ENCODE measurements at places on chromosomes 12 and 14.

- DNase-seq: peak; percentile 65
- no peaks in the 10 kb centered on the region for H3K27me3 ChIP-seq
Observed at GRCh38 chr14:54818201-54819133, 84.2 kb downstream of the GCH1 start.

DNA sequence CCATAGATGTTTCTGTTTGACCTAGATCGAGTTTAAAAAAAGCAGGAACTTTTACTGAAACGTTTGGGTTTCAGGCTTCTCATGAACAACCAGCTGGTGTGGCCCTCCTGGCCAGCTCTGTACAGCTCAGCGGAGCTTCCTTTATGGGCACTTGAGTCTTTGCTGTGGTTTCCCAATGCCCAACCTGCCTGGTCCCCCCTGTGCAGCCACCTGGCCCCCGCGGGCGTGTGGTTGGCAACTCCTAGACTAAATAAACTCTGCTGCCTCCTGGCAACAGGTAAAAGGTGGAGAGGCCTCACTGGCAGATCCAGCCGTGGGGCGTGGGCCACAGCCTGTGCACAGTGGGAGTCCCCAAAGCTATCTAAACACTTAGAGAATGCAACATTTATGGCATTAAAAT, 38.7 kb downstream of the ADGRD1 start:
- no peak overlapping the region for H3K27ac ChIP-seq
- no peak for DNase-seq
- no peak overlapping the region for H3K4me3 ChIP-seq

DNA sequence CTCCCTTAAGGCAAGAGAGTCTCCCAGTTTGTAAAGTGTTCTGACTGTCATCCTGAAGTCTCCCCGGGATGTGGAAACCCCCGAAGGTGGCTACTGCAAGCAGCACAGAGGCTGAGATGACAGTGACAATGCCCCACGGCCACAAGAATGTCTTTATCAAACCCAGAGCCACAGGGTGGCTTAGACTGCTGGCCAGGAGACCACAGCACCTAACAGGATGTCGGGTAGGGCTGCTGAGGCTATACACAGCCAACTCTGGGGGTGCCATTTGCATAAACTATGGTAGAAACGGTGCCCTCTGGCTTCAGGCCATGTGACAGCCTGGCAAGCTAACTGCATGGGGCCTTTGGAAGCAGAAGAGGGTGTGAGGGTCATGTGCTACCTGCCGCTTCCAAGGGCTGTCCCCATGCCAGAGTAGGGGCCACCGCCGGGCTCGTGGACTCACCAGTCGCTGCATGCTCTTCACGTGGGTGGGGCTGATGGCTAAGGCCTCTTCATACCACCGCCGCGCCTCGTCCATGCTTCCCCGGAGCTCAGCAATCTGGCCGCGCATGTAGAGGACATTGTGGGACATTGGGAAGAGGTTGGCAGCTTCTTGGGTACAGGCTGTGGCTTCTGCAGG, 180.9 kb downstream of the CALM1 start:
- no peak overlapping the region for H3K27ac ChIP-seq
- H3K27me3 ChIP-seq: no peaks in the 10 kb centered on the region
- DNase-seq: peak; percentile 62
- no peak overlapping the region for H3K4me3 ChIP-seq
- H3K4me1 ChIP-seq: no peaks in the 10 kb centered on the region
- H3K36me3 ChIP-seq: peaks cover 19% of the 10 kb centered on the region

DNA sequence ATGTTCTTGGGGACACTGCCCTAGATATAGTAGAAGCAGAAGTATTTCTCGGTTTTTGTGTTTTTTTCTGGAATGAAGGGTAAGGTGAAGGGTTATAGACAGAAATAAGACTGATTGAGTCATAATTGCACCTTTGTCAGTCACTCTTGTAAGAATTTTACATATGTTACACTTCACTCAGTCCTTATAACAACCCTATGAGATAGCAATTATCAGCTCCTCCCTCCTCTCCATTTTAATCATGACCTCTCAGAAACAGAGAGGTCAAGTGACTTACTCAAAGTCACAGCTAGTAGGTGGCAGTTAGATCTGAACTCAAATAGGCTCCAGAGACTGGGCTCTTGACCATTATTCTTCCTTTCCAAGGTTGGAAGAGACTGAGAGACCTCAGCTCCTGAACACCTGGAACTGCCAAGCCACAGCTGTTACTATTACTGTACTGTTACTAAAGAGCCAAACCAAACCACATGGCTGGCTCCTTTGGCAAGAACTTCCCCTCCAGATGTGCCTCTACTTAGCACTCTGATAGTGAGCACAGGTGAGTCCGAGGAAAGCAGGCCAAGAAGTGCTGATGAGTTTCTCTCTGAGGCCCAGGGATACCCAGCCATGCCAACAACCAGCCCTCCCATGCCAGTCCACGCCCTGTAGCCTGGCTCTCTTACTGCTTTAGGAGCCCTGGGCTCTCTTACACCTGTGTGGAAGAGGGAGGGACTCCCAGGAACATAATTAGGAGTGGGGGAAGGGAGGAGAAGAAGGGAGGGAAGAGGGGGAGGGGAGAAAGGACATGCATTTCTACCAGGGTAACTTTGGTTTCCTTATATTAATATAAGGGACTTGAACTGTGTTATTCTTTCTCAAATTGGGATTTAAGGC, 121.3 kb downstream of the CRADD start:
- H3K4me3 ChIP-seq: no peak overlapping the region
- H3K27ac ChIP-seq: no peak overlapping the region
- peaks cover 13% of the 10 kb centered on the region for H3K4me1 ChIP-seq
- H3K27me3 ChIP-seq: no peaks in the 10 kb centered on the region
- DNase-seq: no peak

DNA sequence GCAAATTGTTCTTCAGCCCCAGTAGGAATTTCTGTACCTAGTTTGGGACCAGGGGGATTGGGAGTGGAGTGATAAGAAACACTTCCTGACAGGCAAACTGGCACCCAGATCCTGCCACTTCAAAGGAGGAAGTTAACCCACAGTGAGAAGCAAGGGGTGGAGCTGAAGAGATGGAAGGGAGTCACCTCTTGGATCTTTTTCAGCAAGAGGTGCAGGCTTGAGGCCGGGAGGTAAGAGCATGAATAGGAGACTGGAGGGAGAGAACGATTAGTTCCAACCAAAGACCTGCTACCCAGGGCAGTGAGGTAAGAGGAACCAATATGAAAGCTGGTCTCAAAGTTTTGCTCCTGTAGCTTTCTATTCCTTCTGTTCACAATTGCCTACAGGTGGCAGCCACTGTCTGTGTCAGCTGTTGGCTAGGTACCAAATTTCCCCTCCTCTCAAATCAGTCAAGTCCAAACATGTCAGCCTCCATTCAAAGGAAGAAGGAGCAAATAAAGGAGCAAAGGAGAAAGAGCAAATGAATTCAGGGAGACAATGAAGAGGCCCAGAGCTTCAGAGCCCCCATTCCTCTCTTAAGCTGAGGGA, 14.9 kb upstream of the TAC3 start:
- H3K4me1 ChIP-seq: no peaks in the 10 kb centered on the region
- no peak for DNase-seq

DNA sequence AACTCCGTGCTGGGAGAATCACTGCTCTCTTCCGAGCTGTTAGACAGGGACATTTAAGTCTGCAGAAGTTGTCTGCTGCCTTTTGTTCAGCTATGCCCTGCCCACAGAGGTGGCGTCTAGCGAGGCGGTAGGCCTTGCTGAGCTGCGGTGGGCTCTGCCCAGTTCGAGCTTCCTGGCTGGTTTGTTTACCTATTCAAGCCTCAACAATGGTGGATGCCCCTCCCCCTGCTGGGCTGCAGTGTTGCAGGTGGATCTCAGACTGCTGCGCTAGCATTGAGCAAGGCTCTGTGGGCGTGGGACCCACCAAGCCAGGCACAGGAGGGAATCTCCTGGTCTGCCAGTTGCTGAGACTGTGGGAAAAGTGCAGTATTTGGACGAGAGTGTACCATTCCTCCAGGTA, 43.7 kb downstream of the GPR137C start:
- no peak overlapping the region for H3K4me3 ChIP-seq
- H3K27me3 ChIP-seq: no peaks in the 10 kb centered on the region
- no peak overlapping the region for H3K27ac ChIP-seq
- no peaks in the 10 kb centered on the region for H3K36me3 ChIP-seq
- DNase-seq: no peak
- H3K4me1 ChIP-seq: no peaks in the 10 kb centered on the region

GRCh38 chr14:23661542-23661941, 25.4 kb downstream of the DHRS2 start:
- DNase-seq: no peak
- no peaks in the 10 kb centered on the region for H3K36me3 ChIP-seq
- peaks cover 17% of the 10 kb centered on the region for H3K27me3 ChIP-seq
- no peak overlapping the region for H3K4me3 ChIP-seq
- no peaks in the 10 kb centered on the region for H3K4me1 ChIP-seq

DNA sequence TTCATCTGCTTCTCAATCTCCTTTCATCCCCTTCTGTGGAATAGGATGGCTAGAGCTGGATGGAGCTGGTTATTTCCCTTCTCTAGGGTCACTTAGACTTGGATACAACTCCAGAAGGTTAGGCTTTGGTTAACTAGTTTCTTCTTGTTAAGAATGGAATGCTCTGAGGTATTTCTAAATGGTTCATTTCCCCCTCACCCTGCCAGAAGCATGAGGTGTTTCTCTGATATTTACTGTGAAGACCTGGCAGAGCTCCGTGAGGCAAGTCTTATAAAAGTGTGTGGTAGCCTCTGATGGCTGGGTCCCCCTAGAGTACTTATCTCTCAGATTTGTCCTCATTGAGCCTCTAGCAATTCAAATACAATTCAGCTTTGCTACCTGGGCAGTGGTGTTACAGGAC, 207.9 kb downstream of the SLC16A7 start:
- H3K27ac ChIP-seq: peak overlapping the region; percentile 63
- H3K4me1 ChIP-seq: no peaks in the 10 kb centered on the region
- H3K27me3 ChIP-seq: no peaks in the 10 kb centered on the region
- no peak for DNase-seq
- H3K4me3 ChIP-seq: peak overlapping the region; percentile 30

GRCh38 chr12:109440851-109441490, 36.1 kb downstream of the KCTD10 start:
- no peak overlapping the region for H3K27ac ChIP-seq
- H3K36me3 ChIP-seq: no peaks in the 10 kb centered on the region
- H3K4me1 ChIP-seq: peaks cover 17% of the 10 kb centered on the region
- no peak for DNase-seq

- H3K27ac ChIP-seq: peak overlapping the region; percentile 71
- no peaks in the 10 kb centered on the region for H3K4me1 ChIP-seq
- H3K27me3 ChIP-seq: no peaks in the 10 kb centered on the region
- no peaks in the 10 kb centered on the region for H3K36me3 ChIP-seq
- no peak for DNase-seq
- no peak overlapping the region for H3K4me3 ChIP-seq
Observed at GRCh38 chr12:19869413-19869812, 430.1 kb downstream of the AEBP2 start.

GRCh38 chr14:56996721-56997399, 186.6 kb upstream of the OTX2 start:
- no peaks in the 10 kb centered on the region for H3K27me3 ChIP-seq
- no peak overlapping the region for H3K4me3 ChIP-seq
- DNase-seq: no peak

- H3K36me3 ChIP-seq: no peaks in the 10 kb centered on the region
- no peaks in the 10 kb centered on the region for H3K4me1 ChIP-seq
- no peak for DNase-seq
Observed at GRCh38 chr12:214003-214741, at the start of gene SLC6A12. TSS of gene SLC6A12 (minus strand) at chr12:214157. CDS start at chr12:209986, 4,171 bp downstream.

DNA sequence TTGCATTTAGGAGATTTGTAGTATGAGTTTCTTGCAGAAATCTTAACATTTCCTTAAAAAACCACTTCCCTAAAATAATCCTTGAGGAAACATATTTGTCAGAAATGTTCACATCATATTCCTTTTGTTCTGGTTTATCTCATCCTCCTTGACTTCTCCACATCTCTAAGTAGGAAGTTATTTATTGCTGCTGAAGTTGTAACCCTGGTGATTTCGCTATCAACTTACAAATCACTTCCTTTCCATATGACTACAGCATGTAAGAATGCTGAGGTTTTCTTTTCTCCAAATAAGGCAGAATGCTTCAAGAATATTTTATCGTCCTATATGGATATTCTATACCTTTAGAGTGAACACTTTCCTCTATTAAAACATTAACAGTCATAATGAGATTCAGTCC, 751.7 kb downstream of the NRXN3 start:
- no peak overlapping the region for H3K4me3 ChIP-seq
- no peak overlapping the region for H3K27ac ChIP-seq
- DNase-seq: no peak
- no peaks in the 10 kb centered on the region for H3K36me3 ChIP-seq
- no peaks in the 10 kb centered on the region for H3K4me1 ChIP-seq
- no peaks in the 10 kb centered on the region for H3K27me3 ChIP-seq

GRCh38 chr12:74889563-74890236, 319.9 kb downstream of the KCNC2 start:
- no peaks in the 10 kb centered on the region for H3K36me3 ChIP-seq
- H3K4me1 ChIP-seq: no peaks in the 10 kb centered on the region
- H3K4me3 ChIP-seq: no peak overlapping the region

DNA sequence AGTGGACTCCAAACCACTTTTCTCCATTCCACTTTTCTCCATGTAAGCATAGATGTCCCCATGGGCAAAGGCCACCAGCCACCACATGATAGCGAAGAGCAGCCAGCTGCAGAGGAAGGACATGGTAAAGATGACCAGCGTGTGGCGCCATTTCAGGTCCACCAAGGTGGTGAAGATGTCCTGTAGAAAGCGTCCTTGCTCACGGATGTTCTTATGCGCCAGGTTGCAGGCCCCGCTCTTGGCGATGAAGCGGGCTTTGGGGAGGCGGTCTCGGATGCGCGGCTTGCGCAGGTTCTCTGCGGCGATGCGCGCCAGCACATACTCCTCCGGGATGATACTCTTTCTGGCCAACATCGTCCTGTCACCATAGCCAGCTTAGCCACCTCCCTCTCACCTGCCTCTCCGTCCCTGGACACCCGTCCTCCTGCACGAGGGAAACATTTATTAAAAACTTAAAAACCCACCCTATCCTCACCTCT, 1.2 kb downstream of the KCNJ8 start:
- DNase-seq: peak; percentile 57
- peak overlapping the region; percentile 86 for H3K27ac ChIP-seq
- peaks cover 4% of the 10 kb centered on the region for H3K4me1 ChIP-seq
- no peaks in the 10 kb centered on the region for H3K36me3 ChIP-seq
- H3K27me3 ChIP-seq: no peaks in the 10 kb centered on the region

DNA sequence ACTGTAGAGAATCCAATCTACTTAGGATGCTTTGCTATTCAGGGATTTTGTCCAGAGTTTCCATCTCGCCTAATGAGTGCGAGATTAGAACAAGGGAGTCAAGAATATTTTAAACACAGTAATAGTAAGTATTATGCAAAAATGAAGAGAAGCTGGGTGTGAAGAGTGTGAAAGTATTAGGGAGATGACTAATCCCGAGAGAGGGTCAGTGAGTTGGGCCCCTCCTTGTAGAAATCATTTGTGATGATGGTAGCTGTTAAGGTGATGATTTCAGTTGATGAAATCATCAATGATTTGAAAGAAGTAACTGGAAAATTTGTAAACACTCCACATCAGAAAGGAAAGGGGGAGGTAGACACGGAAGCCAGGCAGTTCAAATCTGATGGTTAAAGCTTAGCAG, 478.9 kb upstream of the MGAT4C start:
- no peak overlapping the region for H3K27ac ChIP-seq
- no peaks in the 10 kb centered on the region for H3K4me1 ChIP-seq
- no peak for DNase-seq
- no peaks in the 10 kb centered on the region for H3K36me3 ChIP-seq
